Peyer's patch (tissue), 4 donors: ENCODE measurements at places on chromosomes 2 and 18.

- DNase-seq: no peak
Observed at GRCh38 chr2:204472375-204472774, 72.9 kb upstream of the PARD3B start.

DNA sequence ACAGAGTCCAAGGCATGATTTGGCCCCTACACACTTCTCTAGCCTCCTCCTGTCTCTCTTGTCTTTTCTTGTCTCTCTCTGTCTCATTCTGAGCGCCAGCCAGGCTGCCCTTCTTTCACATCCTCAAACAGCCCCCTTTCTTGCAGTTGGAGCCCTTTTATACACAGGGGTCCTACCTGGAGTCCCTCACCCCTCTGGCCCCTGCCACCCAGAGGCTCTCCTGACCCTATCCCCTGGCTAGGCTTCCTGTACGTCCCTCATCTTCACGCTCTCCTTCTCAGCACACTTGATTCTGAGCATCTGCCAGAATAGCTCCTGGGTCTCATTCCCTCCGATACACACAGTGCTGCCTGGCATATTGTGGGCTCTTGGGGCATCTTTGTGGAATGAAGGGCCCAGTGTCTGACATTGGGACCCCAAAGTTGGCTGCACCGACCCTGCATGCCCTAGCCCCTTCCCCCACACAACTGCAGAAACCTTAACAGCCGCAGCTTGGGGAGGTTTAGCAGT is 261.9 kb downstream of the DYSF start:
- no peak for DNase-seq

- DNase-seq: no peak
Observed at GRCh38 chr18:66048406-66048805, 297.6 kb downstream of the CDH7 start.

DNA sequence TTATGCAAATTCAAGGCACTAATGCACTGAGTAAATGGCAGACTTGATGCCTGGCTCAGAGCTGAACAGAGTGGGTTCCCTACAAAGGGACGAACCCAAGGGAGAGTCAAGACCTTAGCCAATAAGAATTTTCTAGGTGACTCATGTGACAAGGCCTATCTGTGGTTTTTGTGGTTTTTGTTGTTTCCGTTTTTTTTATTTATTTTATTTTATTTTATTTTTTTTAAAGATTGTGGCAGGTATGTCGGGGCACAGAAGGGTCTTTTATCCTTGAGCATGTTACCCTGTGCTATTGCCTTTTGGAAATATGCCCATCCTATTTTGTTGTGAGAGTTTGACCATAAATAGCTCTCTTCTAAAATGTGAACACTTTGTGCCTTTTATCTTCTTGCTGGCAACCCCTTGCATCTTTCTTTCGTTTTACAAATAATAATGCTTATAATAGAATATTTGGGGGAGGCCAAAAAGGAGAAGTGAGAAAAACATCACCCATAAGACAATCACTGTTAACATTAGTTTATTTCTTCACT is 113.4 kb upstream of the AQP4 start:
- DNase-seq: no peak

DNA sequence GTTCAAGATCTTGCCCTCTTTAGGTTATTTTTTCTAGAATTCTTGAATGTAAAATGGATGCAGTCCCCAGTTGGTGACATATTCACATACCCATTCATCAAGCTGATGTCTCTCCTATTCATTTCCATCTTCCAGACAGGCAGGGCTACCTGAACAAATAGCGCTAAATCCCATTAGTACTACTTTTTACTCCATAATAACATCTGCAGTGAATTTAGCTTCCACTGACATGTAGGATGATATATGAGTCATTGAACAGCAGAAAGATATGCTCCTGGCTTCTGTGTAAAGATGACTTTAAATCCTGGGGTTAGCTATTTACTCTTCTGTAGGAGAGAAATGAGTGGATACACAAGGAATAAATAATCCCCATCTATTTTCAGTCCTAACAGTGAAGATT is 194.7 kb downstream of the RND3 start:
- DNase-seq: no peak

DNA sequence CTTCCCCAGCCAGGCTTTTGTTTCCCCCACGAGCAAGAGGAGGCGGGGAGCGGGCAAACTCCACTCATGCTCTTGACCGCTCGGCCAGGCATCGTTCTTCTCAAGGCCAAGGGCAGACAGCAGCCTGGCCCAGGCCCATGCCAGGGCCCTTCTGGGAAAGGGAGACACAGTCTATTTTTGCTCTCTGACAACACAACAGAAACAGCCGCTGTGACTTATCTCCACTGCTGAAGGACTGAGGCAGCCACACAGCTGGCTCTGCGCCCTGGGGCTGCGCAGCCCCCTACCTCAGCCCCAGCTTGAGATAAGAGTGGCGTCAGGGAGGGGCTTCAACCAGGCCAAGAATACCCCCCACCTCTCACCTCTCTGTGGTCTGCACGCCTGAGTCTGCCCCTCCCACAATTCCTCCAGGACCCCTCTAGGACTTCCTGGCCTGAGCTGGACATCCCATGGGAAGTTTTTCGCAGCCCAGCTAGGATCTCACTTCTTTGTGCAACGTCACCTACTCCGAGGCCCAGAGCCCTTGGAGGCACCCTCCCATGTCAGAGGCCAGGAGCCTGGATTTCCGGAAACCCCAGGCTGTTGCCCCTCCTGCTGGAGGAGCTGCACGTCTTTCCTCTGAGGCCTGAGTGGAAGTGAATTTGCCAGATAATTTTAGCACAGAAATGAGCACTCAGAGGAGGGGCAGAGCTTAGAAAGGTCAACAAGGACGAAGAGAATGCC is 118.9 kb upstream of the OTOS start:
- no peak for DNase-seq

- no peak for DNase-seq
Observed at GRCh38 chr2:137826373-137827372, 137.6 kb upstream of the HNMT start.

GRCh38 chr2:120302301-120302700 is 43.6 kb upstream of the INHBB start:
- no peak for DNase-seq

DNA sequence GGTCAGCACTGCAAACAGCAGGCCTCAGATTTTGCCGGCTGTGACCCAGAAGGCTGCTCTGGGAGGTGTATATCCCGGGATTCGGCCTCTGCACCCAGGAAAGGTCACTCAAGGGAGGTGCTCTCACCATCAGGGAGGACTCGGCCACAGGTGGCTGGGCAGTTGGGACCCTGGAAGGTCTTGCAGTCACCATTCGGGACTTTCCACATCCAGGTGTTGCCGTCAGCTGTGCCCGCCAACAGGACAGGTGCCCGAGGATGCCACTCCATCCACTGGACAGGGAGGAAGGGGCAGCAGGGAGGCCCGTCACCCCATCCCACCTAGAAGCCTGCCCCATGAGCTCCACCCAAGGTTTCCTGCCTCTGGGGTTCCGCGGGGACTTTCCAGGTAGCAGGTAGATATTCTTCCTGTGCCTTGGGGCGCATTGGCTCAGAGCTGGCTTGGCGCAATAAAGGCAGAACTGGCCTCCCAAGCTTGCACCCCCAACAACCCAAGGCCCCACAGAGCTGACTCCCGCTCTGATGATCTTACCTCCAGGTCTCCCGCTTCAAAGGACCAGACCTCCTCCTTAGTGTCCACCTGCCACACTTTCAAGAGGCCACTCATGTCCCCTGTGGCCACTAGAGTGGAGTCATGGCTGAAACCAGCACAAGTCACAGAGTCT is 3.5 kb downstream of the AAMP start:
- DNase-seq: no peak

DNA sequence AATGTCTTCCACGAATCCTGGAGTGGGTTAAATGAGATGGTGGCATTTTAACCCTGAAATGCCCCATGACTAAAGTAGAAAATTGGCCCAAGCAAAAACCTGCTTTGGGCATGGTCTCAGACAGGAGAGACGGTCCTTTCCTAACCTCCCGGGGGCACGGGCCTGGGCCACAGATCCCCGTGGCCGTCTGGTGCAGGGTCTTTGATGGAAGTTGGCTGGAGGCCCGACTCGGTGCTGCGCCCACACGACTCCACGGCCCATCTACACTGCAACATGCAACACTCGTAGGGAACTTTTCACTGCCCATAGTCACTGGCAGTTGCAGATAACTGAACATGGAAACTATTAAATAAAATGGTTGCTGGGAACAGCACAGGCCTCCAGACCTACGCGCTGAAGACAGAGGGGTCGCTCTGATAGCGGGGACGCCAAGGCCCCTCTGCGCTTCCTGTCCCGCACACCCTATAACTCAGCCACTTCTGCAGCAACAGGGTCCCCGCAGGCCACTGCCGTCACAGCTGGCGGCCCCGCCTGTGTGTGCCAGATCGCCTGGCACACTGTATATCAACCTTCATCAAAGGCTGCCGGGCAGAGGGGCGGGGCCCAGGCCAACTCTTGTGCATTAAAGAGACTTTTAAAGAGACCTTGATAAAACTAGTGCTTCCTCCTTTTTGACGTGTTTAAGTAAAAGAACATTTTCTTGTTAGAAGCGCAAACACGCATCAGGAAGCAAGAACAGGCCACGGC is 214.1 kb downstream of the TWIST2 start:
- DNase-seq: no peak

DNA sequence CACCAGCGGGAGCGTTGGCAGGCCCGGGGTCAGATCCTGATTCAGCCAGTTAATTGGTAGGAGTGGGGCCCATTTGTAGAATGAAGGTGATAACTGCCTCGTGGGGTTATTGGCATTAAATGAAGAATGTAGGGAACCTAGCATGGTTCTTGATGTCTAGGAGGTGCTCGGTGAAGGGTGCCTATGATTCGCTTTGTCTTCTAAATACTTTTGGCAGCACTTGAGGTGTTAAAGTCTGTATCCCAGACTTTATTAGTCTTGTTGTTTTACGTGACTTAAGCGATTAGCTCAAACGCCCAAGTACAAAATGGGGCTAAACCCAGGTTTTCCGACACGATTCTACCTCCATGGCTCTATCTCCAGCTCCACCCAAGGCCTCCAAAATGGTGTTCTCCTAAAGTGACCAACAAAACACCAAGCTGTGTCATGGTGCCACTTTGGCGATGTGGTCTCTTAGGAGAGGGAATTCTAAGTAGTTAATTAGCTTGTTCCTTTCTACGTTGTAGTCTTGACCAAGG is 980 bp upstream of the PPP4R1 start:
- DNase-seq: no peak

DNA sequence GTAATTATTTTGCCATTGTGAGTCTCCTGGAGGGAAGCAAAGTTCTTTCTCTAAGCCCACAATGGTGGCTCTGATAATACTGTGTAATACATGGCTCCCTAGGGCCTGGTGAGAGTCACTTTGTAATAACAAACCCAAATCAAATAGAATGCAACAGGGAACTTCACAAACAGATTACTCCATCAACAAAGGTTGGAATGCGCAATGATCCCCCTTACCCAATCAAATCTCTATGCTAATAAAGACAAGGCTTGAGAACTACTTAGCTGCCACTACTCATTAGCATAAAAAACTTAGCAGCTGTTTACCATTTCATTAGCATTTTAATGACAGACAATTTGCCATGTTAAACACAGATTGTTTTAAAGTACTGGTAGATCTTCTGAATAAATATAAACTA is 285.6 kb upstream of the SESTD1 start:
- no peak for DNase-seq

DNA sequence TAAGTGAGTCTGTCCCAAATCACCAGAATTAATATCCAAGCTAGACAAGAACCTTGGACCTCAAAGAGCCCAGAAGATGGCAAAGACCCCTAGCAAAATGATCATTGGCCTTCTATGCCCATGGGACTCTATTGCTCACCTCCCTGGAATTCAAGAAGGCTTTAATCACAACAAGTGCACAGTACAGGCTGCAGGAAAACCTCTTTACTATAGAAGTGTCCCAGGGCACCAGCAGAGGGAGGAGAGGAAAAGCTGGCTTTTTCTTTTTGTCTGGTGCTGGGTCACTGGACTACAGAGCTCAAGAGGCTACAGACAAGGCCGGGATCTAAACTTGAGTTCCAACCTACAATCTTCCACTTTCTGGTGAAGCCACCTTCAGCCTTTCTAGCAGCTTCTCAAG is 88.3 kb upstream of the PPP1CB start:
- no peak for DNase-seq

- DNase-seq: no peak
Observed at GRCh38 chr2:113886479-113887008, 3.3 kb upstream of the ACTR3 start.
